ENCODE measurements at places on chromosomes 7 and 10. TPM values are rescaled to one million over a fixed set of nuclear protein-coding genes. Genes with fewer than 3 reads are reported as not detected.
A peak's percentile ranks its signal among the peaks of the same experiment; 100 is the strongest.

HMX3 gene
- not detected for total RNA-seq

SPDYE2B gene
- not detected for total RNA-seq

- no peaks in the 10 kb centered on the region for H3K36me3 ChIP-seq
- H3K27ac ChIP-seq = no peak within 1 kb of the TSS
- H3K27me3 ChIP-seq = no peaks in the 10 kb centered on the region
- peak within 1 kb of the TSS; percentile 93 for H3K4me3 ChIP-seq
These were observed at the start of gene CYTH3 for GRCh38 chr7:6272481-6273323. Gene CYTH3 (minus strand): TSS chr7:6272624. CDS start chr7:6272507, 117 bp downstream.

GRCh38 chr7:152392254-152392653, 43.5 kb downstream of the KMT2C start:
- DNase-seq = no peak
- peak overlapping the region; percentile 35 for H3K27ac ChIP-seq
- peaks cover 65% of the 10 kb centered on the region for H3K4me1 ChIP-seq
- no peaks in the 10 kb centered on the region for H3K36me3 ChIP-seq

ZNF777 gene
- total RNA-seq = 18.9 TPM

DNA sequence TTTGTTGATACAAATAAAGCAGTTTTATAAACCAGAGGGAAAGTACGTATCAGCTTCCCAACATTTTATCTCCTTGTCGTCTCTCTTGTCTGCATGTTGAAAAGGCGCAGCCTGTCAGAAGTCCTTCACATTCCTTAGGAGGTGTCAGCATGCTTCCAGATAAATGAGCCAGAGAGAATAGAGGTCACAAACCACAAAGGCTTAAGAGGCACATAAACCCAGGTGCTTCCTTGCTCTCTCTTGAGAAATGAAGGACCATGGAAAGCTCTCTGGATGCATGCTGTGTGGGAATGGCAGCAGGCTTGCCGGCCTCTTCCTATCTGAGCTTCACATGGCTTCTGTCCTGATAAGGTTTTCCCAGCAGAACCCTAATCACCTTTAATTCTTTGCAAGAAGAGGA, 448.5 kb downstream of the XPNPEP1 start:
- no peaks in the 10 kb centered on the region for H3K27me3 ChIP-seq
- no peaks in the 10 kb centered on the region for H3K4me1 ChIP-seq
- no peak overlapping the region for H3K27ac ChIP-seq
- no peaks in the 10 kb centered on the region for H3K36me3 ChIP-seq
- no peak overlapping the region for H3K4me3 ChIP-seq

NUPR2 gene
- not detected for total RNA-seq

DNA sequence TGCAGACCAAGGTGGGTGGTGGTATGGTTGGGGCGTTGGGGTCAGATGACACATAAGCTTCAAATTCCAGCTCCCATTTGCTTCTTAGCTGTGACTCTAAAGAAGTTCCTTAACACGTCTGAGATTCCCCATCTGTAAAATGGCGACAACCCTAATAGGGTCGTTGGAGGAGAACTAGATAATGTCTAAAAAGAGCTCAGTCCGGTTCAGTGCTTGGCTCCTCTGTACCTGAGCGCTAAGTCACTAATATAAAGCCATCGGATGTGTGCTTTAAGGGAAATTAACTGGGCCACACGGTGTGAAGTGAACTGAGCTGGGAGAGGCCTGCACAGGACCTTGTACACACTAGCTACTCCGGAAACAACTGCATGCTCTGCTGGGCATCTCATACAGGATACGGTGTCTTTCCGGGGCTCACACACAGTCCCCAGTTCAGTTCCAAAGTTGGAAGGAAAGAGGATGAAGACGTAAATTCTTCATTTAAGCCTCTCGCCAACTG, 476 bp upstream of the ZFYVE27 start:
- peaks cover 45% of the 10 kb centered on the region for H3K4me1 ChIP-seq
- no peak for DNase-seq
- peak overlapping the region; percentile 94 for H3K4me3 ChIP-seq
- H3K36me3 ChIP-seq = peaks cover 6% of the 10 kb centered on the region
- H3K27me3 ChIP-seq = no peaks in the 10 kb centered on the region

GRCh38 chr10:31101123-31101522, 69.5 kb upstream of the ZNF438 start:
- H3K36me3 ChIP-seq = no peaks in the 10 kb centered on the region
- no peaks in the 10 kb centered on the region for H3K27me3 ChIP-seq
- H3K4me3 ChIP-seq = no peak overlapping the region
- no peak for DNase-seq
- H3K4me1 ChIP-seq = peaks cover 16% of the 10 kb centered on the region

SAMD9 gene
- 46.8 TPM for total RNA-seq

DNA sequence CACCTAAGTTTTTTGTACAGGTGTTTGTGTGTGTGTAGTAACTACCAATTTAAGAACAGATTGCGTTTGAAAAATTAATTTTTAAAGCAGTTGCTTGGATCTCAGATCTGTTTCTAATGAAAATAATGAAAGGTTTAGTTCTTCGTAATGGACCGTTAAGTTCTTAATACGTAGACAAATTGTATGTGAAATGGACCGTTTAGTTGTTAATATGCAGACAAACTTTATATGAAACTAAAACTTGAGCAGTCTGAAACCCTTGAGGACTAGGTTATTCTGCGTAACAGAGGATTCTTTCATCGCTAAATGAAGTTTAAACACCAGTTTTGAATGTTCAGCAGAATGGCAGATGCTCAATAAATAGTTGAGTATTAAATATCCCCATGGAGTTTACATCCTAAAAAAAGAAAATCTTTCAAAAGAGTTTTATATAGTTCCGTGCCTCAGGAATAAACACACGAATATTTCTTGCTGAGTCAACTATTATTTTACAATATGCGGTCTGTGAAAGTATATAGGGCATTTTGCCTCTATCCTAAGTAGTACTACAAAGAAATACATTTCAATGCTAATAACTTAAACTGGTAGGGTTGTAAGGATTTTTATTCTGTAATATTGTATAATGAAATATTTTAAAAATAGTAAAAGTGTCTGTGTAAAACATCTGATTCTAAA, 1.2 kb downstream of the DBF4 start:
- no peak for DNase-seq
- H3K4me3 ChIP-seq = peak overlapping the region; percentile 93
- peaks cover 51% of the 10 kb centered on the region for H3K4me1 ChIP-seq
- no peaks in the 10 kb centered on the region for H3K27me3 ChIP-seq

DNA sequence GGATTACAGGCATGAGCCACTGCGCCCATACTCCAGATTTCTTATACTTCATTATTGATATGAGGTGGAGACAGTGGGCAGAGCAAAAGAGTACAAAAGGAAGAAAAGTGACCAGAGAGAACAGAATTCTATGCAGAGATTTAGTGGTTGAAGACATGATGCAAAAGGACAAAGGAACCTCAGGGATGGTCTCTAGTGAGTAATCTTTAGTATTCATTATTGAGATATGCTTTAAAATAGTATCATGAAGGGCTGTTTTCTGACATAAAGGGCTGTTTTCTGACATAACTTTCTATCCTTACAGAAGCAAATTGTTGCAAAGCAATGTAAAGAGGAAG, 81.2 kb upstream of the OIT3 start:
- H3K27me3 ChIP-seq = no peaks in the 10 kb centered on the region
- H3K27ac ChIP-seq = no peak overlapping the region
- no peaks in the 10 kb centered on the region for H3K36me3 ChIP-seq
- no peak for DNase-seq
- H3K4me1 ChIP-seq = peaks cover 4% of the 10 kb centered on the region

SPDYE2 gene
- 1.0 TPM for total RNA-seq

DNA sequence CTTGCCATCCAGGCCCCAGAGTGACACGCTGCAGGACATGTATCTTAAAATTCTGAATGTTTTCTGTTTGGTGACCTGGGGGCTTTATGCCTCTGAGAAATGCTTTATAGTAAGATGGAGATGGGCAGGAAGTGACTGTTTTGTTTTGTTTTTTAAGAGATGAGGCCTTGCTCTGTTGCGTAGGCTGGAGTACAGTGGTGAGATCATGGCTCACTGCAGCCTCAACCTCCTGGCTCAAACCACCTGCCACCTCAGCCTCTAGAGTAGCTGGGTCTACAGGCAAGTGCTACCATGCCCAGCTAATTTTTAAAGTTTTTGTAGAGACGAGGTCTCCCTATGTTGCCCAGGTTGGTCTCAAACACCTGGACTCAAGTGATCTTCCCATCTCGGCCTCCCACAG, 20.6 kb downstream of the ZNF777 start:
- peaks cover 15% of the 10 kb centered on the region for H3K36me3 ChIP-seq
- no peak overlapping the region for H3K4me3 ChIP-seq
- H3K27me3 ChIP-seq = no peaks in the 10 kb centered on the region
- no peak overlapping the region for H3K27ac ChIP-seq
- H3K4me1 ChIP-seq = peaks cover 5% of the 10 kb centered on the region

GRCh38 chr7:130793855-130794618, 60.0 kb upstream of the KLF14 start:
- H3K27ac ChIP-seq = no peak overlapping the region
- H3K4me3 ChIP-seq = no peak overlapping the region
- H3K36me3 ChIP-seq = no peaks in the 10 kb centered on the region
- H3K4me1 ChIP-seq = no peaks in the 10 kb centered on the region
- DNase-seq = no peak

DNA sequence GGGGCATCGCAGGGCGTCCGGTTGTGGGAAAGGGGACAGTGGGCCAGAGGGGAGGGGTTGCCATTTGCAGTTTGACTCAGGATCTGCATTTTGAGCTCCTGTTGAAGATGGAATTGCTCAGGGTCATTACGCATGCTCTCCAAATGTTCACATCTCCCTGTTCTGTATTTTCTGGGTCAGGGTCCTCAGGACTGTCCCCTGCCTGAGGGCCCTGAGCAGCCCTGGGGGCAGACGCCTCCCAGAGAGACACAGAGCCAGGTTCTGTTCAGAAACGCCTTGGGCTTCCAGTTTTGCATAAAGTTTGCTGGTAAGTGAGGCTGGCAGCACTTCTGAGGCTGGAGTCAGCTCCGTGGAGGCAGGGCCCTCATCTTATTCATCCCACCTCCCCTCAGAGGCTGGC, 34.1 kb upstream of the NUB1 start:
- no peaks in the 10 kb centered on the region for H3K36me3 ChIP-seq
- no peak overlapping the region for H3K27ac ChIP-seq
- no peak for DNase-seq
- H3K4me3 ChIP-seq = no peak overlapping the region

- no peaks in the 10 kb centered on the region for H3K4me1 ChIP-seq
- H3K27ac ChIP-seq = no peak overlapping the region
- H3K36me3 ChIP-seq = no peaks in the 10 kb centered on the region
These were observed 51.3 kb upstream of the CAV2 start for GRCh38 chr7:116447966-116448839.

GRCh38 chr7:4154882-4155535, 527.1 kb upstream of the FOXK1 start:
- H3K36me3 ChIP-seq = no peaks in the 10 kb centered on the region
- no peak overlapping the region for H3K27ac ChIP-seq
- peaks cover 3% of the 10 kb centered on the region for H3K4me1 ChIP-seq
- no peaks in the 10 kb centered on the region for H3K27me3 ChIP-seq

TAS2R41 gene
- 0.55 TPM for total RNA-seq

NKX1-2 gene
- total RNA-seq = not detected

- peak overlapping the region; percentile 72 for H3K4me3 ChIP-seq
- H3K27me3 ChIP-seq = no peaks in the 10 kb centered on the region
- DNase-seq = no peak
- peaks cover 8% of the 10 kb centered on the region for H3K36me3 ChIP-seq
- H3K27ac ChIP-seq = peak overlapping the region; percentile 95
These were observed 40.3 kb upstream of the SH2D4B start for GRCh38 chr10:80497187-80498077.

- H3K27me3 ChIP-seq = no peaks in the 10 kb centered on the region
- H3K27ac ChIP-seq = no peak overlapping the region
- H3K36me3 ChIP-seq = no peaks in the 10 kb centered on the region
- H3K4me3 ChIP-seq = no peak overlapping the region
These were observed 517.1 kb upstream of the ANKRD30A start for GRCh38 chr10:36608251-36608650.

- DNase-seq = no peak
- H3K27me3 ChIP-seq = peaks cover 23% of the 10 kb centered on the region
- H3K4me3 ChIP-seq = no peak overlapping the region
- H3K27ac ChIP-seq = no peak overlapping the region
- no peaks in the 10 kb centered on the region for H3K36me3 ChIP-seq
These were observed 81.0 kb downstream of the CPED1 start for GRCh38 chr7:121069346-121070100.

GRCh38 chr10:17836942-17837341, 27.8 kb downstream of the MRC1 start:
- no peaks in the 10 kb centered on the region for H3K4me1 ChIP-seq
- peaks cover 32% of the 10 kb centered on the region for H3K27me3 ChIP-seq
- no peaks in the 10 kb centered on the region for H3K36me3 ChIP-seq
- H3K27ac ChIP-seq = no peak overlapping the region
- no peak for DNase-seq

SAP25 gene
- total RNA-seq = 118 TPM

- DNase-seq = no peak
- H3K27ac ChIP-seq = no peak overlapping the region
- H3K4me1 ChIP-seq = peaks cover 6% of the 10 kb centered on the region
These were observed 32.7 kb downstream of the TBXAS1 start for GRCh38 chr7:139861803-139862202.

DNA sequence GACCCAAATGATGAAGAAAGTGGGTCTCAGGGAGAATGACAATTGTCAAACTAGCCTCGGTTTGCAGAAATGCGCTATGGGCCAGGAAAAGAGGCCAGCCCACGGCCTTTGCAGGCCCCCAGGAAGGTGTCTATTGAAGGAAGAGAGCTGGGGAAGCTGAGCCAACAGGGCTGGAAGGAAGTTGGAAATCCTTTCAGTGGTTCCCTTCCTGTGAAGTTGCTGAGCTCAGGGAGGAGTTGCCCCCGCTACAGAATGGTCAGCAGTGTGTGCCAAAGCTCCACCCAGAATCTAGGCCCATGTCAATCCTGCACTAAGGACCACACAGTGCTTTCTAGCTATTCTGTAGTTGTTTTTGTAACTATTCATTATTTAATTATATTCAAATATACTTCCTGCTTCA, 91.6 kb upstream of the ANLN start:
- H3K4me3 ChIP-seq = no peak overlapping the region
- no peak for DNase-seq
- H3K27ac ChIP-seq = no peak overlapping the region
- no peaks in the 10 kb centered on the region for H3K27me3 ChIP-seq

NUDT5 gene
- 55.7 TPM for total RNA-seq

ZNF467 gene
- 2.0 TPM for total RNA-seq

DNA sequence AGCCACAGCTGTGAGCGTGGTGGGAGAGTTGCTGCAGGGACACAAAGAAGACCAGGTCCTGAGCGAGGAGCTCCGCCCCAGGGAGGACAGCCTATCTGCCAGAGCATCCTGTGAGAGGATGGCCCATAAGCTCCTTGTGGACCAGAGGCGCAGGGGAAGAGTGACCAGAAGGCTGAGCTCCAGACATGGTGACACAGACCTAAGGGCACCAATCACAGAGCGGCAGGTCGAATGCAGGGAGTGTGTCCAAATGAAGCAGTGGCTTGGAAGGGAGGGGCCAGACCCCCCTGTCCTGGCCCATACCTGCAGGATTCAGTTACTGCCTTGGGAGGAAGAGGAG, 135.8 kb upstream of the TMEM72 start:
- no peaks in the 10 kb centered on the region for H3K4me1 ChIP-seq
- no peaks in the 10 kb centered on the region for H3K36me3 ChIP-seq
- peaks cover 6% of the 10 kb centered on the region for H3K27me3 ChIP-seq

- H3K27me3 ChIP-seq = peaks cover 4% of the 10 kb centered on the region
- H3K27ac ChIP-seq = no peak overlapping the region
- no peaks in the 10 kb centered on the region for H3K36me3 ChIP-seq
- DNase-seq = no peak
- peaks cover 10% of the 10 kb centered on the region for H3K4me1 ChIP-seq
These were observed 158.8 kb downstream of the SH3PXD2A start for GRCh38 chr10:103696411-103697145.

GRCh38 chr10:73815719-73816030, 4.3 kb upstream of the NDST2 start:
- no peak overlapping the region for H3K4me3 ChIP-seq
- no peaks in the 10 kb centered on the region for H3K27me3 ChIP-seq
- DNase-seq = no peak
- H3K27ac ChIP-seq = no peak overlapping the region

NT5C2 gene
- 80.8 TPM for total RNA-seq

SLC39A12 gene
- not detected for total RNA-seq
